ENCODE measurements at places on chromosomes 7 and 10.

DNA sequence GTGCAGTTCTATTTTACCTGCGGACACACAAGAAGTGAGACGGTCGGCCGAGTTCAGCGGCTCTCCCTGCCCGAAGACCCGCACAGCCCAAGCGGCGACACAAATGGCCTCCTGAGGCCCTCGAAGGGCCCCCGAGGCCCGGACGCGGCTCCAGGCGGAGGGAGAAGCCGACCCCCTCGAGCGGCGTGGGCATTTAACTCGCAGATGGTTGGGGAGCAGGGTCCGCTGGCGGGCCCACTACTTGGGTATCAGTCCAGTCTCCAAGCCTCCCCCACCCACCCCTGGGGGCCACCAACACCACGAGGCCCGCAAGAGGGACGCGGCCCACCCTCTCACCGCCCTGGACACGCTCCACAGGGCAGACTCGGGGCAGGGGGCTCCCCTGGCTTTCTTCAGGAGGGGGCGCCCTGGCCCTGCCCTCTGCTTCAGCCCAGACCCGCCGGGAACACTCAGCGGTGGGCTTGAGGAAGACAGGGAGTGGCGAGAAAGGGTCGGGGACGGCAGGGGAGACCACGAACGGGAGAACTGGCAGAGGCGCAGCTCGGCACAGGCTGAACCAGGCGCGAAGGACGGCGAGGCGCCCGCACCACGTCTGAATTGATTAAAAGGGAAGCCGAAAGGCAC is 1.7 kb downstream of the IGF2BP3 start:
- DNase-seq: peak; percentile 18

- DNase-seq: peak; percentile 82
Observed at GRCh38 chr7:81887098-81888090, 117.5 kb upstream of the HGF start.

- no peak for DNase-seq
Observed at GRCh38 chr10:22630234-22631174, 83.9 kb downstream of the PIP4K2A start.

DNA sequence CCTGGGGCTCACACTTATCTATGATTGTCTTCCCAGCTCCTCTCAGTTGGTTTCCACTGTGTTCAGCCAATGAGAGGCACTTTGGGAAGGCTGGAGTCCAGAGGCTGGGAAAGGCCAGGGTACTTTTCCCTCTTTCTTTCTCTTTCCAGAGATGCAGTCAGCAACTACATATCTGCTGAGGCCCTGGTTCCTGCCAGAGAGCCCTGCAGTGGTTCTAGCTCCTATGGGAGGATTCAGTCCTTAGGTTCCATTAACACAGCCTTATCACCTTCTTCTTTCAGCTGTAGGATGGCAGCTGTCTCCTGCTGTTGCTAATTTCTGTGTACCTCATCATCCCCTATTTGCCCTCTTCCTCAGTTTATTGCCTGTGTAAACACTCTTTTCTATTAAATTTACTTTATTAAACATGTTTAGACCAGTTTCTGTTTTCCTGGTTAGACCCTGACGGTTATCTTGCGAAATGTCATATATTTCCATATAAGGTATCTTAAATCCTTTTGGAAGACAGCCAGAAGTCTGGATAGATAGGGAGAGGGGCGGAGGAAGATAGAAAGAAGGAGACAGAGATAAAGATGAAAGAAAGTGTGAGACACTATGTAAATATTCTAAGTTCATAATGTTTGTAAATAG is 100.3 kb downstream of the HGF start:
- DNase-seq: no peak

GRCh38 chr10:97684866-97685394 is 2.1 kb downstream of the AVPI1 start:
- DNase-seq: no peak

- DNase-seq: no peak
Observed at GRCh38 chr10:89942217-89942616, 240.8 kb downstream of the KIF20B start.

- DNase-seq: no peak
Observed at GRCh38 chr7:44671069-44671468, 64.6 kb downstream of the OGDH start.

- DNase-seq: no peak
Observed at GRCh38 chr10:94288361-94289101, 74.2 kb downstream of the NOC3L start.

GRCh38 chr10:91251430-91252056 is 31.1 kb downstream of the PCGF5 start:
- DNase-seq: peak; percentile 86

GRCh38 chr7:43232366-43232765 is 119.9 kb downstream of the HECW1 start:
- no peak for DNase-seq

GRCh38 chr7:3005257-3005656 is 38.4 kb downstream of the CARD11 start:
- no peak for DNase-seq

GRCh38 chr7:234051-234707 is 41.8 kb downstream of the FAM20C start:
- DNase-seq: no peak

- no peak for DNase-seq
Observed at GRCh38 chr7:4661871-4662270, 20.2 kb upstream of the FOXK1 start.

DNA sequence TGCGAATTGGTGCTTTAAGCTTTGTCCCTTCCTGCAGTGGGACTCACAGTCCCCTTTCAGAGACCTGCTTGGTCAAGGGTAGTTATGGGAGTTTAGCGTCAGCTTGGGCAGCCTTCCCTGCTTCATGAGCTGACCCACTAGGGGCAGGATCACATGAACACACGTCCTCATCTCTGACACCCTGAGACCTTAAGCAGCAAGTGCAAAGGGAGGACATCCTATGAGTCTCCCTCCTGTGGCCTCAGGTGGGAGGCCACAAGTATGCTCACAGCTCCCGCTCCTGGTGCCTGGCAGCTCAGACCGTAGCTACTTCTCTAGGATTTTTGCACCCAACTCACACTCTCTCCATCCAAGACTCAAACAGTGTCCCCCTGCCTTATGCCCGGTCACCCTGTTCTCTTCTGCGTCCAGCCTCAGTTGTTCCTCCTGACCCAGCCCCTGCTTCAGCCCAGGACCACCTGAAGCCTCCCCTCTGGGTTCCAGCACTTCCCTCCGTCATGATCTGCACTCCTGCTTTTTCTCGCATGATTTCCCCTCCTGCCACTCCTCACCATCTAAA is 136.6 kb upstream of the FAM20C start:
- no peak for DNase-seq

- DNase-seq: no peak
Observed at GRCh38 chr7:39923091-39923490, 27.0 kb upstream of the CDK13 start.

DNA sequence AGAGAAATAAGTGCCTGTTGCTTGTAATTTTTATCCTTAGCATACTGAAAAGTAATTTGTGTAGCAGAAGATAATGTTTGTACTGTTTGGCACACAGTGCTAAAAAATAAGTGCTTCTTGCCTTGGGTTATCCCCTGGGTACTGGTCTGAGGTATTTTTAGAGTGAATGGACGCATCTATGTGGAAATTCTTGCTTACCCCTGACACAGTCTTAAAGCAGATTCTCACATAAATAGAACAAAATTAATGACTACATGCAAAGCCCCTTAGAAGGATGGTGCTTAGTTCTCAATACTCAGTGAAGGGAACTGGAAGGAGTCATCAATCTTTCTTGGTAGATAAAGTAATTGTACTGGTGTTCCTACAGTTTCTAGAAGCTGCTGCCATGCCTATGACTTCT is 548.6 kb downstream of the ARL4A start:
- no peak for DNase-seq

DNA sequence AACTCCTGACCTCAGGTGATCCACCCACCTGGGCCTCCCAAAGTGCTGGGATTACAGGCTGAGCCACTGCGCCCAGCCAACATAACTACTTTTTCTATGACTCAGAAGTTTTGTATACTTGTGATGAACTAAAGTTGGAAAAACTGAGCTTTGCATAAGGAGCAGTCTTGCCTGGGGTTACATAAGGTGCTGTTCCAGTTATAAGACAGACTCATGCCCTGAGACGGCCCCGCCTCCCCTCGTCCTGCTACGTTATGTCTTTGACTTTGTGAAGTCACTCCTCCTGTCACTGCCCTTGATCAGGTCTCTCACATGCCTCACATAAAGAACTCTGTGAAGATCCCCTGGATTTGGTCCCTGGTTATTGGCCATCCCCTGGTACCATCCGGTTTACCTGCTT is 40.4 kb upstream of the OPN4 start:
- DNase-seq: no peak

GRCh38 chr10:125004571-125005311 is 62.8 kb downstream of the ZRANB1 start:
- DNase-seq: no peak

GRCh38 chr7:105325216-105325904 is 63.4 kb downstream of the SRPK2 start:
- no peak for DNase-seq

DNA sequence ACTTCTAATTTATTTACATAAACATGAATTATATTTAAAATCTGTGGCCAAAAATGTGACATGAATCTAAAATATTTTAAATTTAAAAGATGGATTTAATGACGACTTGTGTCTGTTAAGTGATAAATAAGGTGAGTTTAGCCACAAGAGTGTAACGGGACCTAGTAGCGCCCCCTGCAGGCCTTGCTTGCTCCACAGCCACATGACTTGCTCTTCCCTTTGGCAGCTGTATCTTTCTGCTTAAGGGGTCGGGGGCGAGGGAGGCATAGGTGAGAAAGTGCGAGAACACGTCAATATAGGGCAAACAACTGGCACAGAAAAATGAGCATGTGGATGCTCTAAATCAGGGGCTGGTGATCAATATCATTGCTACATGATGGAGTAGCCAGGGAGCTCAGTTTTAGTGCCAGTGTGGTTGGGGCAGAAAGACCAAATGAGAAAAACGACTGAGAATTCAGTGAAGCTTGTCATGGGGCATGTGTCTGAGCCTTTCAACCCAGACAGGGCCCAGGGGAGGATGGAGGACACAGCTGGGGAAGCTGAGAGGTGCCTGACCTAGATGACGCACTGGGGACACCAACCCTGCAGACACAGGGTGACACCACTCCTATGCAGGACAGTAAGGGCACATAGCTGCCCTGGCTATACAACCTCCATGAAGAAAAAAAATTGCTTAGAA is 49.8 kb downstream of the PAXIP1 start:
- peak; percentile 30 for DNase-seq

DNA sequence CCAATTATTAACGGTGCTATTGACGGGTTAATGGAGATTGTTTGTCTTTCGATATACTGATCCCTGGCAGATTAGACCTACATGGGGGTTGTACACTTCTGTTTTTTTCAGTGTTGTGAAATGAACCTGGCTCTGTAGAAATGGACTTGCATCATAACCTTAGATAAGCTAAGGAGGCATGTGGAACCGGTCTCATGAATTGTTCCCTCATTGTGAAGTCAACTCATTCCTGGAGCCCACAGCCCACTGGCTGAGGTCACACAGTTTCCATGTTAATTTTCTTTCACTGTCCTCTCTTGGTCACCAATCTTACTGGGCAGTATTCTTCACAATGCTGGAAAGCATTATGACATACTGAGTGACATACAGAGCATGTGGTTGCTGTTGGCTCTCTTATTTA is 202.8 kb downstream of the BMPER start:
- no peak for DNase-seq

- no peak for DNase-seq
Observed at GRCh38 chr10:5042922-5043321, 39.3 kb upstream of the AKR1C2 start.

DNA sequence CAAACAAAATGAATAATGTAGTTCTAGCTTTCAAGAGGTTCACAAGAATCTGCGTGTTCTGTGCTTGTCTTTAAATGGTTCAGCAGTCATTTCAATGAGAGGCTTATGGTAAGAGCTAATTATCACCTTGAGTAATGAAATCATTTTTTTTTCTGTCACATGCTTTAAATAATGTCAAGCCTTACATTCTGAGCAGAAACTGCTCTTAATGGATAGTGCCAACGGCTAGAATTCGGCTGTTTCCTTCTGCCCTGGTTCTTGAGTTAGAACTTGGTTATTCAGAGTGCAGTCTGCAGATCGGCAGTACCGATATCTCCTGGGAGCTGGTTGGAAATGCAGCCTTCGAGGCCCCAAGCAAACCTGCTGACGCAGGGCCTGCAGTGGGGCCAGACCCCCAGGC is 316.2 kb downstream of the CAMK1D start:
- no peak for DNase-seq

DNA sequence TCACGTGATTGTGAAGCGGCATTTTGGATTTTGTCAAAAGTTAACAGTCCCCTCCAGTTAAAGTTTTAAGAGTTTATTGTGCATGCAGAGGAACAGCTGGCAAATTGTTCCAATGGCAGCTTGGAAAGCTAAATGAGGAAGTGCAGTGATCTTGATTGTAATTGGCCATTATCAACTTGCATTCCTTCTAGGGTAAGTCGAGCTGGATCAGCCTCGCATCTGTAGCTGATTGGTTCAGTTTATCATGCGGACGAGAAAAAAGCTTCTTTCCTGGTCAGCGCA is 566 bp downstream of the ZNF789 start:
- peak; percentile 88 for DNase-seq

- DNase-seq: no peak
Observed at GRCh38 chr10:58010073-58010702, 257.5 kb downstream of the IPMK start.

DNA sequence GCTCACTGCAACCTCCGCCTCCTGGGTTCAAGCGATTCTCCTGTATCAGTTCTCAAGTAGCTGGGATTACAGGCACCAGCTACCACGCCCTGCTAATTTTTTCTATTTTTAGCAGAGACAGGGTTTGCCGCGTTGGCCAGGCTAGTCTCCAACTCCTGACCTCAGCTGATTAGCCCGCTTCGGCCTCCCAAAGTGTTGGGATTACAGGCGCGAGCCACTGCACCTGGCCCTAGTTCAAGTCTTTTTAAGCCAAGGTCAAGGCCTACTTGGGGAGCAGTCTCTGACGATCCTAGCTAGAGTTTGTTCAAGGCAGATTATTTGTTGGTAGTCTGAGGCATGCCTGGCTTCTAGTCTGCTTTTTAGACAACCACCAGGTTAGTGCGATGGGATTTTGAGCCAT is 709.5 kb upstream of the COBL start:
- no peak for DNase-seq
